Upper lobe of left lung (tissue), 6 donors: ENCODE measurements at places on chromosomes 5 and 9. TPM values are rescaled to one million over a fixed set of nuclear protein-coding genes. Genes with fewer than 3 reads are reported as not detected.

The ACOT12 gene
- total RNA-seq: not detected

The NEUROG1 gene
- total RNA-seq: not detected

The PCDHGB1 gene
- 1.0 TPM for total RNA-seq

DNA sequence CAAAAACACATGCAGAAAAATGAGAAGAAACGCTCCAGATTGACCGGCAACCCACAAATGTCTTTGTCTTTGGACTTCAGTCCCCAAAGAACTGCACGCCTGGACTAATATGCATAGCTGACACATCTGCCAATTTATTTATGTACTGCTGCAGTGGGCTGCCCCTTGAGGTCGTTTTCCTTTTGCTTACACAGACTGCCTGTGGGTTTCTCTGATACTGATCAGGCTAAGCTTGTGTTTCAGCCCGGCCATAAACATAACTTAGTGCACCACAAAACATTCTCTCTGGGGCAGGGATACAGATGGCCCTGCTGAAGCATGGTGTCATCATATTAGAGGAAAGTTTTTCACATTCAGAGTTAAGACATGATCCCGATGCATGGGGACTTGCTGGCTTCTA, 75.4 kb downstream of the NUDT12 start:
- no peak for DNase-seq
- no peak overlapping the region for H3K27ac ChIP-seq
- H3K4me1 ChIP-seq: no peaks in the 10 kb centered on the region
- H3K4me3 ChIP-seq: no peak overlapping the region

DNA sequence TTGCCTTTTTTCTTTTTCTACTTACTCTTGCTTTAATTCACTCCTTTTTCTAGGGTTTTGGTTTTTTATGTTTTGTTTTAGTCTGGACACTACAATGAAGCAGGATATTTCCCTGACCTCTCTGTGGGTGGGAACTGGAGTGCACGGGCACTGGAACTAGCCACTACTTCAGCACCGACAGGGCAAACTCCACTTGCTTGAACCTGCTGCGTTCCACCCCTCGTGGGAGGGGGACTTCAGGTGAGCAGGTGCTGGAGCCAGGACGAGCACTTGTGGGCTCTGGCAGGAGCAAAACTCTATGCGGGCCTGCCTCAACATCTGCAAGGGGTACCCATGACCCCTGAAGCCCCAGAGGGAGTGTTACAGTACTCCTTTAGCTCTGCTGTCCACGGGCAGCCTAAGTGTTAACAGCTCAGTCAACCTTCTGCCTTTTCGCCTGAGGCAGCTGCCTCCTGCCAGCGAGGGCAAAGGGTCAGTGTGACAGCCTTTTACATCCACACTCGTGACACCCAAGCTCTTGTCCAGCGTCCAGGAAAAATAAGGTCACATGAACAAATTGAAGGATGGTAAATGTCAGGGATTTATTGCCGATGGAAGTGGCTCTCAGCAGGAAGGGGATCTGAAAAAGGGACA, 144.1 kb upstream of the NFIL3 start:
- H3K27ac ChIP-seq: no peak overlapping the region
- no peaks in the 10 kb centered on the region for H3K27me3 ChIP-seq
- no peaks in the 10 kb centered on the region for H3K36me3 ChIP-seq

The SLC1A3 gene
- 22.4 TPM for total RNA-seq

- H3K27ac ChIP-seq: no peak overlapping the region
- H3K4me1 ChIP-seq: peaks cover 8% of the 10 kb centered on the region
- no peaks in the 10 kb centered on the region for H3K36me3 ChIP-seq
- no peak overlapping the region for H3K4me3 ChIP-seq
- no peak for DNase-seq
Measured at GRCh38 chr5:67581203-67581602, 384.6 kb upstream of the CD180 start.

DNA sequence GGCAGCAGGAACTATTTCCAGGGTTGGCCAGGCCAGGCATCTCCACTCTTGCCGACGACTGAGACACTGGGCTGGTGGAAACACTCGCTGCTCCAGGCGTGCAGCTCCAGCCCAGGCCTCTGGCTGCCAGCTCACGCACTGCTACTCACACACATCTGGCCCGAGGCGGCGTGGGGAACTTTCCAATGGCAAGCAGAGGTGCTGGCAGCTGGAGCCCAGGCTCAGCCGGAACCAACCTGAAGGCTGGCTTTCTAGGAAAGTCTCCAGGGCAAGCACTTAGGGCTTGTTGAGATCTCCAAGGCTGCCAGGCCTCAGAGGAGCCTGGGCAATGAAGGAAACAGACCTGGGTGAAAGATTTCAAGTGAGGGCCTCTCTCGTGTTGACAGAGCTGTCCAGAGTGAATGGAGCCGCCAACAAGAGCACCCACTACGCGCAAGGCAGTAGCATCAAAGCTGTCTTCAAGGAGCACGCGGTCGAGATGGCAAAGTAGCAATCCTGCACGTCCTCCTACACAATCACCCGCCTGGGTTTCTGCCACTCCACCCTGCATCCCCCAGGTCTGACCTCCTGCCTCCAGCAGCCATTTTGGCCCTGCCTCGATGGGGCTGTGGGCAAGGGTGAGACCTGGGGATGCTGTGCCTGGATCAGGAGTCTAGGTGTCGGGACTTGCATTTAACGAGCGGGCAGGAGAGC, 14.4 kb downstream of the SH3PXD2B start:
- no peak overlapping the region for H3K27ac ChIP-seq
- DNase-seq: peak; percentile 80
- H3K4me1 ChIP-seq: peaks cover 33% of the 10 kb centered on the region
- no peak overlapping the region for H3K4me3 ChIP-seq
- H3K36me3 ChIP-seq: no peaks in the 10 kb centered on the region

The C9orf50 gene
- not detected for total RNA-seq

DNA sequence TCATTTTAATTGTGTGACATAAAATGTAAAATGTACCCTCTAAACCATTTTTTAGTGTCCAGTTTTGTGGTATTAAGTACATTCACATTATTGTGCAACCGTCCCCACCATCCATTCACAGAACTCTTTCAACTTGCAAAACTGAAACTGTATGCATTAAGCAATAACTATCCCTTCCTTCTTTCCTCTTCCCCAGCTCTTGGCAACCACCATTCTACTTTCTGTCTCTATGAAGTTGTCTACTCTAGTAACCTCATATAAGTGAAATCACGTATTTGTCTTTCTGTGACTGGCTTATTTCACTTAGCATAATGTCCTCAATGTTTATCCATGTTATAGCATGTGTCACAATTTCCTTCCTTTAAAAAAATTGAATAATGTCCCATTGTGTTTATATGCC, 142.4 kb downstream of the C9orf152 start:
- H3K4me3 ChIP-seq: no peak overlapping the region
- no peak for DNase-seq
- H3K27ac ChIP-seq: no peak overlapping the region
- no peaks in the 10 kb centered on the region for H3K36me3 ChIP-seq

DNA sequence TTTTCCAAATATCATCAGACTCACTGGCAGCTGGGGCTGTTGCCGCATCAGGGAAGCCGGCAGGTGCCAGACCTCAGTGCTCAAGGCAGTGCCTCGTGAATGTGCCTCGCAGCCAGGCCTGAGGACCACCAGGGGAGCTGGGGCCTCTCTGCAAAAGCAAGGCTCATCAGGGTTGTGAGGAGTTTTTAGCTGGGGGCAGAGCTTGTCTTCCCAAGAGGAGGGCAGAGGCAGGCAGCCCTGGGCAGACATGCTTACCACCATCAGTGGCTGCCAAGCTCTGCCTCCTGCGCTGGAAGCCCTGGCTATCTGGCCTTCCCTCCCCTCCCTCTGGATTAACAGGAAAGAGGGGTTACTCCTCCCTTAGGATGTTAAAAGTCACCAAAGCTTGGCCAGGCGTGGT, 8.8 kb upstream of the TBC1D9B start:
- no peaks in the 10 kb centered on the region for H3K27me3 ChIP-seq
- H3K4me1 ChIP-seq: no peaks in the 10 kb centered on the region
- no peak overlapping the region for H3K27ac ChIP-seq
- H3K36me3 ChIP-seq: no peaks in the 10 kb centered on the region

DNA sequence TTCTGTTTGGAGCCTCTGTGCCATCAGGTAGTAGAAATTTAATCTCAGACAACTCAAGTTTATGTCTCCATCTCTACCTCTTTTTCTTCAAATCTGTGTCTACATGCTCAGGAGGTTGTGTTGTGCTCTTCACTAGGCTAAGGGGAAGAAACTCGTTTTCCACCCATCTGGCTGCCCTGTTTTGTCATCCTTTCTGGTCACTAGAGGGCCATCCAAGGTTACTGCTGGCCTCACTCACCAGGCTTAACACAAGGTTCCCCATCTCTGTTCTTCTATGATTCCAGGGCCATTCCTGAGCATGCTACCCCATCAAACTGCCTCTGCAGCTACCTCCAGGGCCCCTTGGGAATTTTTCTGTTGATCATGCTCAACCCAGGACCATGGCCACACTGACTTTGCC, 213.3 kb upstream of the FBXL7 start:
- no peaks in the 10 kb centered on the region for H3K27me3 ChIP-seq
- no peak for DNase-seq
- H3K36me3 ChIP-seq: no peaks in the 10 kb centered on the region
- H3K27ac ChIP-seq: no peak overlapping the region
- H3K4me3 ChIP-seq: no peak overlapping the region

GRCh38 chr9:21682981-21683380, 119.5 kb upstream of the MTAP start:
- H3K4me3 ChIP-seq: no peak overlapping the region
- H3K27ac ChIP-seq: no peak overlapping the region
- no peak for DNase-seq
- H3K27me3 ChIP-seq: no peaks in the 10 kb centered on the region
- H3K36me3 ChIP-seq: no peaks in the 10 kb centered on the region
- no peaks in the 10 kb centered on the region for H3K4me1 ChIP-seq

The DBH gene
- total RNA-seq: not detected

- H3K36me3 ChIP-seq: no peaks in the 10 kb centered on the region
- no peaks in the 10 kb centered on the region for H3K27me3 ChIP-seq
- no peak overlapping the region for H3K27ac ChIP-seq
- no peak for DNase-seq
Measured at GRCh38 chr5:71834601-71835000, 115.5 kb downstream of the CARTPT start.

- peaks cover 17% of the 10 kb centered on the region for H3K4me1 ChIP-seq
- H3K27ac ChIP-seq: peak overlapping the region; percentile 81
- DNase-seq: peak; percentile 89
- no peaks in the 10 kb centered on the region for H3K36me3 ChIP-seq
Measured at GRCh38 chr9:126722922-126723806, 81.7 kb upstream of the ZBTB43 start.

The PCDHB8 gene
- not detected for total RNA-seq

The ARL14EPL gene
- total RNA-seq: not detected

DNA sequence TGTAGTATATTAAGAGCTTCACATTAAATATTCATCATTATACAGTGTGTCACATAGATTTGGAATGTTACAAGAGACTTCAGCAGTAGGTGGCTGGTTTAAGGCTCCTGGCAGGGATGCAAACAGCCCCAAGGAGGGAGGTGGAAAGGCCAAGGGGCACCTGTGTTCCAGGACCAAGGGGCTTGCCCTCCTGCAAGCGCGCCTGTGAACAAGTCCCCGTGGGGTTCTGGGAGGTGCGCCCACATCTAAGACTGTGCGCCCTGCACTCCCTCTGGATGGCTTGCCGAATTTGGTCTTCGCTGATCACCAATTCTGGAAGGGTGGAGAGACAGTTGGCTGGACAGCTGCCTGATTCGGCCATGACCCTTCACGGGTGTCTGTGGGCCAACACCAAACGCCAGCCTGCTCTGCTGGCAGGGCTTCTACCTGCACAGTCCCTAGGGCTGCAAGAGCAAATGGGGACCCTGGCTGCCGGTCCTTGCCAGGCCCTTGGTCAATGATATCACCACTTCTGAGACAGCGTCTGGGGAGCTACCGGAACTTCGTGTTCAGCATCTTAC, 12.1 kb upstream of the SLC25A51 start:
- DNase-seq: no peak
- H3K27ac ChIP-seq: peak overlapping the region; percentile 83
- H3K27me3 ChIP-seq: no peaks in the 10 kb centered on the region
- H3K4me3 ChIP-seq: no peak overlapping the region
- peaks cover 42% of the 10 kb centered on the region for H3K4me1 ChIP-seq

The EGFLAM gene
- total RNA-seq: not detected
